ENCODE measurements at places on chromosomes 1 and 21. TPM values are rescaled to one million over a fixed set of nuclear protein-coding genes. Genes with fewer than 3 reads are reported as not detected.

The AMY2A gene
- 359 TPM for polyA plus RNA-seq

The TBX15 gene
- 2.0 TPM for polyA plus RNA-seq

The SLC9C2 gene
- polyA plus RNA-seq: 0.02 TPM

The OPN3 gene
- 4.8 TPM for polyA plus RNA-seq

The SPATA6 gene
- 2.9 TPM for polyA plus RNA-seq
